ENCODE measurements at places on chromosomes 5 and 9.

- DNase-seq, result no peak
These were observed 3.7 kb upstream of the LCN2 start for GRCh38 chr9:128145536-128145935.

GRCh38 chr9:85610074-85610860 is 131.5 kb downstream of the AGTPBP1 start:
- DNase-seq, result peak; percentile 74

GRCh38 chr5:50730336-50730735 is 63.9 kb downstream of the PARP8 start:
- no peak for DNase-seq

DNA sequence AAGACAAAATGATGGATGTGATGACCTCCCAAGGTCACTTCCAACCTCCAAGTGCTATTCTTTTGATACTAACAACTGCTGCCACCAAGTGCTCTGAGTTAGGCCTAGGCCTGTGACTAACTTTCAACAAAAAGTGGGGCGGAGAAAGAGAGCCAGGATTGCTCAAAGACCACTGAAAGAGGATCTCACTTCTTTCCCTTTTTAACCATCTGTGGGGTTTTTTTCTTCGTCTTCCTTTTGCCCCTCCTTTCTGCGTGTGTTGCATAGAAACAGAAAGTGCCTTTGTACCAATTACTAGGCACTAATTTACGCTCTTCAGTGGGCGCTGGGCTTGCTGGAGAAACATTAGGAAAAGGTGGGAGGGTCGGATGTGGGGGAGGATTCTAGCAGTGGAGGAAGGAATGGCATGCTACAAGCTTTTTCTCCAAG is 8.0 kb downstream of the KLF9 start:
- DNase-seq, result peak; percentile 51

GRCh38 chr5:73964352-73964865 is 338.4 kb downstream of the ARHGEF28 start:
- DNase-seq, result no peak

DNA sequence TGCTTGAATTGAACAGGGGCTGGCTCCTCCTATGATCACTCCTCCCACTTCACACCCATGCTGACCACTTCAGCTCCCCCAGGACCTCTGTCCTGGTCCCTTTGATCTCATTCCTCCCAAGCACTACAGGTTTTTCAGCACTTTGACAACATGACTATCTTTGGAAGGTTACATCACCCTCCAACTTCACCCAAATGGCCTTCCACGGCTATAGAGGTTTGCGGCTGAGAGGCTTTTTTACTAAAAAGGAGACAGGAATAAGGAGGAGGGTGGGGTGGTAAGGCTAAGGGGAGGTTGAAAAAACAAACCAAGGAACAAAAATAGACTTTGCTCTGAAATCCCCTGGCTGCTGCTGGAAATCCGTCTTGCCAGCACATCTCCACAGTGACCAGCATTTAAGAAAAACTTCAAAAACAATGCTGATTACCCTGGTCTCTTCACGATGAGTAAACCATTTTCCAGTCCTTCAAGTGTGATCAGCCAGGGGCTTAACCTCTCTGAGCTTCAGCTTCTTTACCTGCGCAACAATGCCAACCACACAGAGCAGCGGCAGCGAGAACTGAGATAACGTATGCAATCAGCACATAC is 102.7 kb downstream of the DPYSL3 start:
- no peak for DNase-seq

DNA sequence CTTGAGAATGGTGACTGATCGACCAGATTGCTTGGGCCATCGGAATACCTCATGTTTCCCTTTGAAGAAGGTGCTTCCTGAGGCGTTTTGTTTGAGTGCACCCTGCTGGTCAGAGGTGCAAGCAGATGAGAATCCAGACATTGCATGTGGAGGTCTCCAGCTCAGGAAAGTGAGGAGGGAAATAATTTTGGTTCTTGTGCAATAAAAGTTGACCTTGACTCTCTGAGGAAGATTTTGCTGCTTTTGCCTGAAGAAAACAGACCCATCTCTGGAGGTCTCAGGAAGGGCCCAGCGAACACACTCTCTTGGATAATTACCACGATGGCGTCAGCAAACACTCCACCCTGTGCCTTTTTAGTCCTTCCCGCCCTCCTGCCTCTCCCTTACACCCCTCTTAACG is 69.7 kb downstream of the GRAMD2B start:
- no peak for DNase-seq

GRCh38 chr9:137764981-137765380 is 112.6 kb upstream of the CACNA1B start:
- DNase-seq, result no peak

DNA sequence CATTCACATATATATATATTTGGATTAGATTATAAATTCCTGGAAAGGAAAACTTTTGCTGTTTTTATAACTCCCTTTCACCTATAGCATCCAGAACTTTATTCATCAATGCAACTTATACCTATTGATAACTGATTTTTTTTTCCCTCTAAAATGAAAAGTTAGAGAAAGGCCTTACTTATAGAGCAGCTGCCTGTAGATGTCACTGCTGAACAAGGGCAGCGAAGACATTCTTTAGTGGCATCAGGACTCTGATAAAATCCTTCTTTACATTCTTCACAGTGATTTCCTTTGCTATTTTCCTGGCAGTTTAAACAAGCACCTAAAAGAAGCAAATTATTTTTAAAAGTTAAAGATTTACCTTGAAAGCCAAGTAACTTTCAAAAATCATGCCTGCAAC is 32.3 kb upstream of the CDK5RAP2 start:
- DNase-seq, result no peak

GRCh38 chr5:126210955-126211354 is 212.3 kb upstream of the GRAMD2B start:
- no peak for DNase-seq

DNA sequence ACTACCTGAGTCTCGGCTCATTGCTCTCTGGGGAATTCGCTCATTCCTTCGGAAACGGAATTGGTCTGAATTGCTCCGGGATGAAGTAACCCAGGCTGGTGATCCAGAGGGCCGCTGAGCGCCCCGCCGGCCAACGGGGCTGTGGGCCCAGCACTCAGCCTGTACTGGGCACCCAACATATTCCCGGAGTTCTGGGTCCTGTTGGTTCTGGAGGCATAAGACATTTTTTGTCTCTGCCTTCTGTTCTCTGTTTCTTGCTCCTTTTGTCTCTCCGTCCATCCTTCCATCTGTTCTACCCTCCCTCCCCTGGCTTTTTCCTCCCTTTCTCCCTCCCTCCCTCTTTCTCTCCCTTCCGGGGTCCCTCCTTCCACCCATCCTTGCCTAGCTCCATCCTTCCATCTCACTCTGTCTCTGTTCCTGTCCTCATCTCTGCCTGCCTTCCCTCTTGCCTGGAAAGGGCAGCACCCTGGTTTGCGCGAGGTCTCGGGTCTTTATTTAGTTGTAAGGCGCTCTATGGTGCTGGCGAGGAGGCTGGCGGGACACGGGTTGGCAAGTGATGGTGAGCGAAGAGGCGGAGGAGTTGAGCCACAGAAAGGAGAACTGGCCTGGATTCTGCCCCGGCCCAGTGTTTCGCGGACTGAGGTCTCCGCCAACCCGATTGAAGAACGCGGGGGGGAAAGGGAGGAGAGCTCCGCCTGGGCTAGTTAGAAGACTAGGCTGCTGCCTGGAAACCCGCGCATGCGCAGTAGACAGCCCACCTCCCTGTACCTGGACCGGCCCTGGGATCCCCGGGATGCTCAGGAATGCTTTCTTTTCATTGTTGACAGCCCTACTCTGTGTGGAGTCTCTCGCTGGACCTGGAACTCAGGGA is 1468.0 kb downstream of the FOXD4L5 start:
- peak; percentile 87 for DNase-seq

DNA sequence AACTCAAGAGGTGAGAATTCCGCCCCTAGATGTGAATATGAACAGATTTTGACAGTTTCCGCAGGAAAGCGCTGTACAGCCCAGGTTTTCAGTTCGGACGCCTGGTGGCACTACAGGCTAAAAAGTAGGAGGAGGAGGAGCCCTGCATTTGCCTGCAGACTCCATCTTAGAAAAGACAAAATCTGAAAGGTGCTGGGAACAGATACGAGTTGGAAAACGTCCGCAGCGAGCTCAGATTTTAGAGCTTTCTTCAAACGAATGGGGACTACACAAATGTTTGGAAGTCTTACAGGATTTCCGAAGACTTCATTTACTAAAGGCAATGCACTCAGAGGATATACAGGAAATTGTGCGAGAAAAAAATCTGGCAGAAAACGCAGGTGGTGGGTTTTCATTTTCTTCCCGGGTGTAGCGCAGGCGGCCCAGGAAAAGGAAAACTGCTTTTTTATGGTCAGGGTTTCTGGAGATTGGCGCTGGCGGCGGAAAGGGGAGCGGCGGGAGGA is 9.9 kb upstream of the PCDHB2 start:
- no peak for DNase-seq

DNA sequence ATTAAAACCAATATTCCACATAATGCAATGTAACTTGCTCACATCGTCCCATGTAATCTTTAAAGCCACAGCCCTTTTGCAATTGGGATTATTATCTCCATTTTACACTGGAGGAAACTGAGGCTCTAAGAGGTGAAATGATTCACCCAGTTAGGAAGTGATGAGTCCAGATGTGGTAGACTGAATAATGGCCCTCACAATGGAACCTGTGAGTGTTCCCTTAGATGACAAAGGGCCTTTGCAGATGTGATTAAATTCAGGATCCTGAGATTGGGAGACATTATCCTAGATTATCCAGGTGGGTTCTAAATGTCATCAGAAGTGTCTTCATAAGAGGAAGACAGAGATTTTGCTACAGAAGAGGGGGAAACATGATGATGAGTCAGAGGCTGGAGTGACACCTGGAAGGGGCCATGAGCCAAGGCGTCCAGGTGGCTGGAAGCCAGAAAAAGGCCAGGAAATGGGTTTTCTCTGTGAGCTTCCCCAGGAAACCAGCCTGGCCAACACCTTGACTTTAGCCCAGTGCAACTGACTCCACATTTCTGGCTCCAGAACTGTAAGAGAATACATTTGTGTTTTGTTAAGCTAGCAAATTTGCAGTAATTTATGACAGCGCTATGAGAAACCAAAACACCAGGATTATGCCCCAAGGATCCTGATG is 139.1 kb downstream of the KCNIP1 start:
- DNase-seq, result no peak

GRCh38 chr5:129041196-129041881 is 53.2 kb upstream of the ISOC1 start:
- no peak for DNase-seq

DNA sequence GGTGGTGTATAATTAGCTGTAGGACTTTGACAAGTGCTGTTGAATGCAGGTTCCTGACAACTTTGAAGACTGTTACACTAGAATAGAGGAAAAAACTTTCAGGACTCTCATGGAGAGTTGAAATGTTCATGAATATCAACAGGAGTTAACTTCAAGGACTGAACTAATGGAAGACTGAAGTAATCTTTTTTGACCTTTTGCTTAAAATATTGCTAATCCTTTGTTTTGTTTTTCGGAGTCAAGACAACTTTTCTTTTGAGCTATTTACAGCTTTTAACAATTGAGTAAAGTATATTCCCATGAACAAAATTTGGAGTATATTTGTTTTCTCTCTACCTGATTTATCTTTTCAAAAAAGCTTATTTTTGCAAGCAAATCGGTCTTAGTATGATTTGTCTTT is 34.1 kb upstream of the MTMR12 start:
- no peak for DNase-seq

GRCh38 chr9:126207256-126207655 is 119.4 kb upstream of the MVB12B start:
- no peak for DNase-seq

DNA sequence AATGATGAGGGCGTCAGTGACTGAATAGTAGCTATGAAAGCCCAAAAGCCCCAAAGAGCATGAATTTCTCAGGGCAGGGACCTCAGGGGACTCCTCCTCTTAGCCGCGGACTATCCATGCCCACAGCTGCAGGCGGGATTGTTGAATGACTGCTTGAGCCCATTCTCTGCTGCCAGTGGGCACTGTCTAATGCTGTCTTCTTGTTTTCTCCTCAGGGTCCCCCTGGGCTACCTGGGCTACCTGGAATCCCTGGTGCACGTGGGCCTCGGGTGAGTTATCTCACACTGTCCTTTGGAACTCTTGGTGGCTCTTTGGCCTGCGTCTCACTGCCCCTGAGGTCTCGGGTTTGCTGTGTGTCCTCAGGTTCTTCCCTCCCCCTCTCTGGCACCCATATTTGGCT is 22.7 kb downstream of the COL27A1 start:
- DNase-seq, result no peak

DNA sequence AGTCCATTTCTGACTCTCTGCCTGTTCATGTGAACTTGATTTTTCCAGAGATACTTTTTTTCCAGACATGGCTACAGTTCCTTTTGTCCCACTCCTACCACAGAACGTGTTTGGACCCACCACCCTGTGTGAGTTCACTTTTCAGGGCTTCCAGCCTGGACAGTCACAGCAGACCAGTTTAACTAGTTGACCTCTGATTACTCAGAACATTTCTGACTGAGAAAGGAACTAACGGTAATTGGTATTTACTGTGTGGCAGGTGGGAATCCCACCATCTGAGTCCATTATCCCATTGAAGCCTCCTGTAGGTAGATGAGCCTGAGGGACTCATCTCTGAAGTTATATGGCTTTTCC is 210.1 kb downstream of the GOLPH3 start:
- DNase-seq, result no peak

DNA sequence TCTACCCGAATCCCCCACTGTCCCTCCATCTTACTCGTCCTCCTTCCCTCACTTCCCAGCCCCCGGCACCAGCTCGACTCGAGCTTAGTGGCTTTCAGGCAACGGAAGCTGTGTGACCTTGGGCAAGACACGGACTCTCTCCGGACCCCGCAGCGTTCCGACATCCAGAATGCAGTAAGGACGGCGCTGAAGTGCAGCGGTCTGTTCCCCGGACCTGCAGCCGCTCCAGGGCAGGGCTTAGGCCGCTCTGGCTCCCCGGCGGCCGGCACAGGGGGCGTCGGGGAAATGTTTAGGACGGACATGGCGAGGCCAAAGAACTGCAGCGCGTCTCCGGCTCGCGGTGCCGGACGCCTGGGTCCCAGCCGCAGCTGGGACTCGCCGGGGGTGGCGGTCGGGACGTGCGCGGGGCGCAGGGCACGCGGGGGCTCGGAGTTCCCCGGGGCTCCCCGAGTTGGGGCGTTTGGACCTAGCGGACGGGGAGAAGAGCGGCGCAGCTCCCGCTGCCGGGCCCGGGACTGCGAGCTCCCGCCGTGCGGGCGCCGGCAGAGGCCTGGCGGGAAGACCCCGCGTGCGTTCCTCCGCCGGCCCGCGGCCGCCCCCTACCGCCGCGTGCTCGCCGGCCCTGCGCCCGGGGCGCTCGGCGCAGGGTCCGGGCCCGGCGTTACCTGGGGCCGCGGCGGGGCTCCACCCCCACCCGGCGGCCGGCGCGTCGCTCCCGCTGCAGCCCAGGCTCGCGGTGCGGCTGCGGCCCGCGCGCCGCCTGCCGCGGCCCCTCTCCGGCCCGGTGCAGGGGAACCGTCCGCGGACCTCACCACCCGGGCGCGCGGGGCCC is 5.6 kb upstream of the RNF44 start:
- peak; percentile 64 for DNase-seq

- DNase-seq, result no peak
These were observed 294.7 kb upstream of the SLC30A5 start for GRCh38 chr5:68798877-68799843.
